ENCODE measurements at places on chromosomes 2 and 18. TPM values are rescaled to one million over a fixed set of nuclear protein-coding genes. Genes with fewer than 3 reads are reported as not detected.

RAX gene
- total RNA-seq, result not detected

MTLN gene
- 208 TPM for total RNA-seq

ACTG2 gene
- total RNA-seq, result 6.3 TPM

TFCP2L1 gene
- 0.22 TPM for total RNA-seq

- no peaks in the 10 kb centered on the region for H3K4me1 ChIP-seq
- no peak overlapping the region for H3K27ac ChIP-seq
- no peaks in the 10 kb centered on the region for H3K27me3 ChIP-seq
- DNase-seq, result no peak
Observed at GRCh38 chr18:75880266-75880665, 452.8 kb upstream of the SMIM21 start.

- H3K36me3 ChIP-seq, result no peaks in the 10 kb centered on the region
- no peaks in the 10 kb centered on the region for H3K4me1 ChIP-seq
- no peak overlapping the region for H3K27ac ChIP-seq
- peak overlapping the region; percentile 57 for H3K4me3 ChIP-seq
- DNase-seq, result peak; percentile 19
Observed at GRCh38 chr2:142130111-142131009, 456 bp downstream of the LRP1B start.

GRCh38 chr2:234691214-234691575 lies 194.3 kb upstream of the ARL4C start:
- H3K27me3 ChIP-seq, result no peaks in the 10 kb centered on the region
- H3K4me1 ChIP-seq, result no peaks in the 10 kb centered on the region
- DNase-seq, result no peak
- H3K27ac ChIP-seq, result no peak overlapping the region

DNA sequence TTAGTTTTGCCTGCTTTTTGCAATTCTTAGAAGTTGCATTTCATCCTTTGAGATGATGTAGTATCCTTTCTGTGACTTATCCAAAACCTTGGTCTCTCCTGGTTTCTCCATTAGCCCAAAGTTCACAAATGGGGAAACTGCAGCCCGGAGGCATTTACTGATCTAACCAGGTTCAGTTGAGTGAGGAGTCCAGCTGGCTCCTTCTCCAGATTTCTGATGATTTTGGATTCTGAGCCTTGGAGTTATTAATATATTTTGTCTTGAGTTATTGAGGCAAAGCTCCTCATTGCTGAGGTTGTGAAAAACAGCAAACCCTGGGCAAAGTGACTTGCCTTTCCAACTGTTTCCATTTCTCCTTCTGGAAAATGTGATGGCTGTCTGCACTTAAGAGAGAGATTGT lies 1.7 kb downstream of the SLC1A4 start:
- no peaks in the 10 kb centered on the region for H3K4me1 ChIP-seq
- H3K27me3 ChIP-seq, result no peaks in the 10 kb centered on the region
- no peak for DNase-seq

- no peak overlapping the region for H3K4me3 ChIP-seq
- H3K36me3 ChIP-seq, result no peaks in the 10 kb centered on the region
- H3K4me1 ChIP-seq, result no peaks in the 10 kb centered on the region
- H3K27me3 ChIP-seq, result no peaks in the 10 kb centered on the region
- H3K27ac ChIP-seq, result no peak overlapping the region
Observed at GRCh38 chr2:8514796-8515758, 166.8 kb upstream of the ID2 start.

DNA sequence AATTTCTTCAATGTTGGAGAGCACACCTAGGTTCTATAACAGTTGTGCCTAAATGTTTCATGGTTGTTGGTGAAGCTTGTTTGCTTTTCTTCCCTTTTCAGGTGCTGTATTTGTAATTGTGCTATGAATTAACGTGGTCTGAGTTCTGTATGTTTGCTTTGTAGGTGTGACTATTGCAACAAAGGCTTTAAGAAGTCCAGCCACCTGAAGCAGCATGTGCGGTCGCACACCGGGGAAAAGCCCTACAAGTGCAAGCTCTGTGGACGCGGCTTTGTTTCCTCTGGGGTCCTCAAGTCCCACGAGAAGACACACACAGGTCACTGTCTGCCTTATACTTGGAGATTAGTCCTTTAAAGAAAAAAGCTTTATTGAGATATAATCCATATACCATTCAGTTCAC lies 91.2 kb downstream of the ZNF236 start:
- no peaks in the 10 kb centered on the region for H3K4me1 ChIP-seq
- H3K36me3 ChIP-seq, result peaks cover 4% of the 10 kb centered on the region
- no peak overlapping the region for H3K4me3 ChIP-seq
- no peaks in the 10 kb centered on the region for H3K27me3 ChIP-seq
- H3K27ac ChIP-seq, result no peak overlapping the region
- no peak for DNase-seq

GRCh38 chr18:70384181-70384790 lies 95.4 kb downstream of the SOCS6 start:
- no peak for DNase-seq
- H3K27ac ChIP-seq, result no peak overlapping the region
- H3K36me3 ChIP-seq, result no peaks in the 10 kb centered on the region
- no peaks in the 10 kb centered on the region for H3K27me3 ChIP-seq
- no peak overlapping the region for H3K4me3 ChIP-seq

Data from tibial nerve (tissue), 4 donors.